Fibroblast of the aortic adventitia (primary cell): ENCODE measurements at places on chromosomes 7 and 10. TPM values are rescaled to one million over a fixed set of nuclear protein-coding genes. Genes with fewer than 3 reads are reported as not detected.

GRCh38 chr10:127600479-127600878 is 51.4 kb downstream of the NPS start:
- DNase-seq: no peak

DNA sequence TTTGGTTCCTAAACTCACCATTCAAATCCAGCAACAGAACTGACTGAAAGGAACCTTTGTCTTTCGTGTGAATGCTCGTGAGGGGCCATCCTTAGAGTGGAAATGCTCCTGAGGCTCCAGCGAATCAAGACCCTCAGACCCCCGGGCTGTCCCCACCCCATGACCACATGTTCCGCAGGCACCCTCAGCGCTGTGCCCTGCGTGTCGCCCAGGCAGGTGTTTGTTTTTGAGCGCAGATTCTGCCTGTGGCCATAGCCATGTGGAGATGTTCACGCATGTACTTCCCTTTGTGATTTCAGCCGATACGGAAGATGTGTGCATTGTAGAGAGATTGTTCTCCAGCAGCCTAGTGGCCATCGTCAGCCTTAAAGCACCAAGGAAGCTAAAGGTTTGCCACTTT is 24.2 kb downstream of the WIPI2 start:
- DNase-seq: no peak

DNA sequence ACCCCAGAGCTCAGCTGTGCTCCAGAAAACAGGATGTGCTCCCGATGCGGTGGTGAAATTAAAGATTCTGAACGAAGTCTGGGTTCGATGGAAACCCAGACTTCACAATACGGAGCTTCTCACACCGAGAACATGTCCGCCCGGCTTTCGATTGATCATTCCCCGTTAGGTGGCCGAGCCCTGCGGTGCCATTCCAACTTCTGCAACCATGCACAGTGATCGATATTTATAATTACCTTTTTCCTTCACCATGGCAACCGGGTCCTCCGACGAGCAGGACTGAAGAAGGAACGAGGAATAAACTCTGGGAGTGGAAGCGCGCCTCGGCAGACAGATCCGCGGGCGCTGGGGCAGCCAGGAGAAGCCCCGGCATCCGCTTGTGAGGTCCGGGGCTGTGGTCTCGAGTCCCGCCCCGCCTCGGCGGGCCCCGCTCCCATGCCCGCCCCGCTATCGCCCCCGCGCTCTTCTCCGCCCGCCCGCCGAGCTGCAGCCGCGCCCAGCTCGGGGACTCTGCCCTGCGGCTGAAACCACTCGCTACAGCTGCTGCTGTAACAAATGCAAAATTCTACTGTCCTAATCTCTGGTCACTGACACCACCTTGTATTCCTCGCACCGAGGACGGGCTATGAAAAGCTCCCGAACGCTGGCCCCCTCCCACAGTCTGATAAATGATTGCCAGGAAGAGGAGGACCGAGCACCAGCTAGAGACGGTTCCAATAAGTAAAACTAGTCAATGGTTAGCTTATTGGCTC is 26.2 kb downstream of the ABLIM1 start:
- no peak for DNase-seq

- no peak for DNase-seq
Observed at GRCh38 chr10:98458809-98459784, 12.4 kb upstream of the HPS1 start.

- DNase-seq: no peak
Observed at GRCh38 chr7:123958186-123958703, 33.2 kb downstream of the SPAM1 start.

GRCh38 chr7:152883858-152884257 is 124.3 kb downstream of the ACTR3B start:
- DNase-seq: no peak

The SPDYE16 gene
- total RNA-seq: 0.09 and 0.33 TPM in 2 replicates

The CFAP46 gene
- total RNA-seq: 0.09 and 1.5 TPM in 2 replicates

The SEMA3C gene
- total RNA-seq: 208 and 319 TPM in 2 replicates

The NPC1L1 gene
- under 0.01 TPM in 1 of 2 replicates, not detected in the other for total RNA-seq

The EIF4EBP2 gene
- total RNA-seq: 54.2 and 60.2 TPM in 2 replicates

The AS3MT gene
- total RNA-seq: 2.9 and 7.0 TPM in 2 replicates

The PON3 gene
- total RNA-seq: 0.82 TPM in 1 of 2 replicates, not detected in the other

The OR6B1 gene
- total RNA-seq: not detected in 2 replicates

The UNC5B gene
- total RNA-seq: 20.6 and 35.7 TPM in 2 replicates

The NKX2-3 gene
- not detected in 2 replicates for total RNA-seq
